Globus pallidus (tissue), 1 donor: ENCODE measurements at places on chromosomes 11 and 22.
A peak's percentile ranks its signal among the peaks of the same experiment; 100 is the strongest.

DNA sequence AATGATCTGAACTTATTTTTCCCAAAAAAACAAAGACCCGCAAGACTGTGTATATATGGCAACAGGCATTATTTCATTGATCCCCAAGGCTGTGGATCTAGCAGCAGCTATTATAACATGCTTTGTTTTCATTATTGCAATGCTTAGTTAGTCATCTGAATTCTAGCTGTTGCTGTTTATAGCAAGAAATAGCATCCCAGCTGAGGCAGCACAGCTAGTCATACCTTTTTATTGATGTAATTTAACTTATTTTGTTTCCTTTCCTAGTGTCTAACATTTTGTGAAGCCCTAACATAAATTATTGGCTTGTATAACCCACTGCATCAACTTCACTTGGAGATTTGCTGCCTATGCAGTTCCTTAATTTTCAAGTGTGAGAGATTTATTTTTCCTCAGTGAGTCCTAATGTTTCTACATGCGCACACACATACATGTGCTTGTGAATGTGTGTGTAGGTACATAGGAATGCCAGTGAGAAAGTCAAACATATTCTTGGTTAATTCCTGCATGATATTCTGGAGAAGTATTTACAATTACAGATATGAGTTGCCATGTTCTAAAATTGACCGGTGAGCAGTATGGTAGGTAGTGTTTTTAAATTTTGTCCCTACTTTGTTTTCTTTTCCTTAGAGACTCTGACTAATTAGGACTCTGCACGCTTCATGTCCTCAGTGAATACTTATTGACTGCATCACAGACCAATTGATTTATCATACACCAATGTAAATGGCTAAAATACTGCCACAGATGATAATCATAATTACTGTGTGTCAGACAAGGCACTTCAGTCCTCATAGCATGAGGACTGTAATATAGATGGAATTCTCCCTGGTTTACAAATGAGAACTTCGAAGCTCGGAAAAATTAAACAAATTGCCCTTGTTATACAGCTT is 119.3 kb downstream of the WNT11 start:
- no peak for DNase-seq

- peak; percentile 20 for DNase-seq
Measured at GRCh38 chr11:115544422-115544948, 40.3 kb upstream of the CADM1 start.

DNA sequence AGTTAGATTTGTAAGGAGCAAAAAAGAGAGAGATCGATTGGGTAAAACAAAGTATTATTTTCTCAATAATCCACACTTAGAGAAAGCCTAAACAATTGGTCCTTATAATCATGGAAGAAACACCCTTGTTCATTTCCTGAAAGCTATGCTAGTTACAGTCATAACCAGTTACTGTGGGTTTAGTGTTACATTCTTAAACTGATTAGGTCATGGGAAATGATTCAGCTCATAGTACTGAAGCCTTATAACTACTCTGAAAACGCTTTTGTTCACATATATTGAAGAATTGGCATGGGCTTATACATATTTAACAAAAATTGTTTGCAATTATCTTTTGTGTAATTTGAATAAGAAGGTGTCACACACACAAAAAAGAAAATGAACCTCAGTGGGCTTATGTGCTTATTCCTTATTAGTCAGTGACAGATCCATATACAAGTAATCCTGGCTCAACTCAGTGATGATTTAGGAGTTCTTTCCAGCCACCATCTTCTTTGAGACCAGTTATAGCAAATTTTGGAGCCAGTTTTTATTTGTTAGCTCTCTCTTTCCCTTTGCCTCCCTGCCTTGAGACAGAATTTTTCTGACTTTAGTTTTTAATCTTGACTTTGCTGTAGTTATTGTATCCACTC is 198.5 kb upstream of the CTSC start:
- no peak for DNase-seq

DNA sequence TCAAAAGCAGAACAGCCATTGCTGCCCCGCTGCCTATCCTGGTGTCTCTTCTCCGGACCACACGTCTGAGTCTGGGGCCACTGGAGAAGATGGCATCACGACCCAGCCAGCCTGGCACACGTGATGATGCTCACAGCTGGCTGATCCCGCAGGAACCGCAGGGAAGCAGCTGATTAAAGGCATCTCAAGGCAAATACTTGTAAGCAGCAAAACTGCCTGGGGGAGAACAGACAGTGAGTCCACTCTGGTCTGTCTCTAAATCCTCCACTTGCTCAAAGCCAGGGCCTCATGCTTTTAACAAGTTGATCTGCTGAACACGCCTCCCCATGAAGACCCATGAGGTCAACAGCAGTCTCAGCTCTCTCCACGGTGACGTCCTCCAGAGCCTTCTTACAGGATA is 108.6 kb downstream of the BRD1 start:
- DNase-seq = no peak

- no peak for DNase-seq
Measured at GRCh38 chr22:23267226-23268043, 87.1 kb downstream of the BCR start.

DNA sequence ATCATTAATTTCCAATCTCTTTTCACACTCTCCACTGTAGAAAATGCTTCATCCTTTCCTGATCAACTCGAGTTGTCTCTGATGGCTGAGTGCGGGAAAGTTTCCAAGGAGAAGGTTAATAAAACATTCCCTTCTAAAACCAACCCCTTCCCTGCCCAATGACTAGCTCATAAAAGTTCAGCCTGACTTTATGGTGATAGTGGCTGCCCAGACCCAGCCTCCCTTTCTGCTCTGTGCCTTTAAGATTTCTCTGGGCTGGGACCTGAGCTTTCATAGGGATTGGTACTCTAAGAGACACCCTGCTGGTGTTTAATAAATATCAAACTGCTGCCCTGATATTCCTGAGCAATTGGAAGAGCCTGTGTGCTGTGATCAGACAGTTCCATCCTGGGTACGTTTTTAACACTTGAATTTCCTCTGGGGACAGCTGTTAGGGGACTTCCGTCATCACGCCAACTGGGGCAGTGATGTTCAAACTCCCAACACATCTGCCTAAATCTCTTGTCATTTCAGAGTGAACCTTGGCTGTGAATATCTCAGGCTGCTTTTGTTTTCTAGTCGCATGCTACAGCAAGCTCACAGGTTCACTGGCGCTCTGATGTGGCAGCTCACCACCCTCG is 195.0 kb upstream of the KIRREL3 start:
- DNase-seq = no peak

DNA sequence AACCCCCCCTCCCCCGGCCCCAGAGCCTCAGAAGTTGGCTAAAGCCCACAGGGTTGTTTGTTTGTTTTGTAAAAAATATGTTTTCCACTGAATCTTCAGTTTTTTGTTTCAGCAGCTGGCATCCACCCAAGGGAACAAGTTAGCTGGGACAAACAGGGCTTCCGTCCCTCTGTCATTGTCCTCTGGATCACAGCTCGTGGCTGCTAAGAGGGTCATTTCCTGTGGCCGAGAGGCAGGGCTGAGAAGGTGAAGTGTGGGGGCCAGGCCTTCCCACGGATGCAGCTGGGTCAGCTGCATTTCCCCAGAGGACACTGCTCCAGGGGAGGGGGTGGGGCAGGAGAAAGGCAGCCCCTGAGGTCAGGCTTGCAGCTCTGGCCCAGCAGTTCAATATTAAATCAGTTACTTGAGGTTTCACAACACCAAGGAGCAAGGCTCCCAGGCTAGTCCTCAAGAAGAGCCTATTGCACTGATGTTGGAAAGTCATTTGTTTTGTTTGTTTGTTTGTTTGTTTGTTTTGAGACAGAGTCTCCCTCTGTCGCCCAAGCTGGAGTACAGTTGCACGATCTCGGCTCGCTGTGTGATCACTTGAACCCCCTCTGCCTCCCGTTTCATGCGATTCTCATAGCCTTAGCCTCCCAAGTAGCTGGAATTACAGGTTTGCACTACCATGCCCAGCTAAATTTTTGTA is 34.4 kb upstream of the SMTN start:
- DNase-seq = peak; percentile 13
